ENCODE measurements at places on chromosomes 7 and 10.

DNA sequence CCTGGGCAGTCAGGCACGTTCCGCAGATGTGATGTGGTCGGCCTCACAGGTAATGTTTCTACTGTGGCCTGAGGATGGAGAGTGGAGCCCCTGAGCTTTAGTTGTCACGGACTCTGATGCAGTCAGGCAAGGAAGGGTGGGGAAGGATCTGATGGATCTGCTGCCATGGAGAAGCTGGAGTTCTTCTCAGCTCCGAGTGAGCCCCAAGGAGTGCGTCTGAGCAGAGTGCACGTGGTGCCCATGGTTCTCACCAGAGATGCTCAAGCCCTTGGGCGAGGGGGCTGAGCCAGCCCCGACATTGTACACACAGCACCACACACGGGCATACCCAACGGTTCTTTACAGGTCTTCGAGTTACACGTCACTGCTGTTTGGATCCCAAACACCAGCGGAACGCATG lies 192.5 kb downstream of the EBF3 start:
- DNase-seq, result peak; percentile 22

DNA sequence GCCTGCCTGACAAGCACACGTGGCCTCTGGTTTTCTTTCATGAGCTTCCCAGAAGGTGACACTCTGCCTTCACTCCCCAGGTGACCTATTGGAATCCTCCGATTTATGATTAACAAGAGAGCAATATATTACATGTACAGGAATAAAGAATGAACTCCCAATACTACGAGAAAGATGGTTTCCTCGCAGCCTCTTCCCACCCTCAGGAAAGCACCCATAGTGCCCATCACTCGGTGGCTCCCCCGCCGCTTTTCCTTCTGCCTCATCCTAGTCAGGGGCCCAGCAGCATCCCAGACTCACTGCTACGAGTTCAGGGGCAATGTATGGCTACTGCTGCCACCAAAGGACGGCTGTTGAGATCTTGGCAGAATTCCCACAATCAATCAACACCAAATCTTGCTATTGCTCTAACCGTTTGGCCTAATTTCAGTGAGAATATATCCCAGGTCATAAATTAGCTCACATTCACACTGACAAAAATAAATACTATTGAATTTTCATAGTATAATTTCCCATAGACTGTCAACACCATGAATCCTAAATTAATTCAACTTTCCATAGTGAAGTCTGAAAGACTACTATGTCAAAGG lies 196.3 kb downstream of the TNS3 start:
- DNase-seq, result no peak

DNA sequence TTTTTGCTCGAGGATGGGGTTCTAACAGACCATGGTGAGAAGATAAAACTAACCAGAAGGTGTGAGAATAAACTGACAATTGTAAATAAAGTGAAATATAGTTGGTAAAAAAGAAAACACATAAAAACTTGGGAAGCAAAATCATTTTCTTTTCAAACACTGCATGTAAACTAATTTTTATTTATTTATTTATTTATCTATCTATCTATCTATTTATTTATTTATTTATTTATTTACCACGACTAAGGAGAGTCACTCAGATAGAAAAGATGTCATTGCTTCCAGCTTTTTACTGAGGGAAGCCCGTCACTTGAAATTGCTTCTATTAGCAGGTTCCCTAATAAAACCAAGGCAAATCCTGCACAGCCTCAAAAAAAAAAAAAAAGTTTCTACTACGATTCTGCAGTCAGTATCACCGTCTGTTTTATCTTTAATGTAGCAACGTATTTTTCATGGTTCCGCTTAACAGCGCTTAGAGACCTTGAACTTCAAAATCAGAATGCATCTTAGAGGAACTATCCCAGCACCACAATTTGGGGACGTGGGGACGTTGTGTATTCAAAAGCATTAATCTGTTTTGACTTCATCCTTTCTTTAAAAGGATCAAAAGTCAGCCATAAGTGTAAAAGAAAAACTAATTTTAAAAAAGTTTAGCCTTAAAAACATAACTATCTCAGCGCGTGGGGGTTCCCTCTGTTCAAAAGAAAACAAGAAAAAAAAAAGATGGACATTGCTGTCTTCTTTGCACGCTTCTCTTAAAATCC lies 33.3 kb upstream of the EBLN1 start:
- DNase-seq, result no peak

DNA sequence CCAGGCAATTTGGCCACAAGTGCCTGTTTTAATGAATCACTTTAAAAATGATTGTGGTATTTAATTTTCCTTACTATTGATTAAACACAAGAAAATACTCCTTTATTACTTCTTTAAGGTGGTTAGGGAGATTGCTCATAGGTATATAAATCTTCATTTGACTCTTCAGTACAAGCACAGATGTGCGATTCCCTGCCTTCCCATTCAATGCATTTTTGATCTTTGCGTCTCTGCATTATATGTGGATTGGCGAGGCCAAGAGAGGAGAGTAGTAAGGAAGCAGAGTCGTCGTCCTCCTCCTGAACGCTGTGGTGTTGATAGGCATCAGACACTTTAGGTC lies 683.7 kb downstream of the LRMDA start:
- DNase-seq, result no peak

GRCh38 chr10:119283387-119283786 lies 76.0 kb downstream of the GRK5 start:
- DNase-seq, result no peak

- DNase-seq, result no peak
Observed at GRCh38 chr10:110723224-110723891, 79.2 kb downstream of the RBM20 start.

GRCh38 chr7:100817097-100817496 lies 10.2 kb downstream of the EPHB4 start:
- DNase-seq, result no peak

- DNase-seq, result no peak
Observed at GRCh38 chr7:28879105-28879504, 79.0 kb downstream of the TRIL start.

- no peak for DNase-seq
Observed at GRCh38 chr7:46357290-46357689, 436.2 kb upstream of the IGFBP3 start.

DNA sequence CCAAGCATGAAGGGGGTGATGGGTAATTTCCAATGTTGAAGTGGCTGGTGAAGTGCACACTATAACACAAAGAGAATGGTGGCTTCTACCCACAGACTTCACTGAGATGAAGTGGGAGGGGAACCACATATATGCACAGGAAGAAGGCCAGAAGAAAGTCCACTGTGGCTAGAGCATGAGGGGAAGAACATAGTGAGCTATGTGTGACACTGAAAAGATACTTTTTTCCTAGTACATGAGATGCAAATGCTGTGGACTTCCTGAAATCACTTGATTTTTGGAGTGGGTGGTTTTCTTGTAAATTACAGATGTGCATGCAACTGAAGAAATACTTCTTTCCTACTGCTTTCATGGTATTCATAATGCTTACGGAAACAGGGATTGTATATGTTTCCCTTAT lies 115.6 kb upstream of the PHYHIPL start:
- no peak for DNase-seq

DNA sequence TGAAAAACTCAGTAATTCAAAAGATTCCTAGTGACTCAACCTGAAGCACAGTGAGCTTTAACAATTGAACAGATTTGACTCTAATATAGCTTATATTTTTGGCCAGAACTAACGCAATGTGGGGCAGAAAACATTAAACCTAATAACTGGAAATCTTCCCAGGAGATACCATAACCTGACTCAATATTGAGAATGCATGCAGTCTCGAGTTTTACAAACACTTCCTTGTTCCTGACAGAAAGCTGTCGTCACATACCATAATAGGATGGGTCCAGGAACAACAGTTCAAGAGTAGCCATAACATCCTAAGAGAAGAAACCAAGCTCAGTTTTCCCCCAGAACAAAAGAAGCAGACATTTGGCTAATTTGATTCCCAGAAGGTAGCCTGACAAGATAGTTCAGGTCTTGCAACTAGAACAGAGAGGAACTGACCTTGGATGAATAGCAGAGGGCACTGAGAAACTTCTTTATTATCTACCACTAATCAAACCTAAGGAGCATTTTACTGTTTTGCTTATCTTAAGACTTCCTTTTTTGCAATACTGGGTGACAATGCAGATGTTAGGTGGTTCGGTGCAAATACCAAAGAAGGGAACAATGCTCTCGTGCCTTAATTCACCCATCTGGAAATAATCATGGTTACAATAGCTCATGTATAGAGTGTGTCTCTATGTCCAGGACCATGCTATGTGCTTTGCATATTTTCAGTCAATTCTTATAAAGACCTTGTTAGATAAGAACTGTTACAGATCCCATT lies 38.6 kb upstream of the ACSL5 start:
- no peak for DNase-seq

GRCh38 chr10:33252794-33253203 lies 81.7 kb downstream of the NRP1 start:
- DNase-seq, result no peak

DNA sequence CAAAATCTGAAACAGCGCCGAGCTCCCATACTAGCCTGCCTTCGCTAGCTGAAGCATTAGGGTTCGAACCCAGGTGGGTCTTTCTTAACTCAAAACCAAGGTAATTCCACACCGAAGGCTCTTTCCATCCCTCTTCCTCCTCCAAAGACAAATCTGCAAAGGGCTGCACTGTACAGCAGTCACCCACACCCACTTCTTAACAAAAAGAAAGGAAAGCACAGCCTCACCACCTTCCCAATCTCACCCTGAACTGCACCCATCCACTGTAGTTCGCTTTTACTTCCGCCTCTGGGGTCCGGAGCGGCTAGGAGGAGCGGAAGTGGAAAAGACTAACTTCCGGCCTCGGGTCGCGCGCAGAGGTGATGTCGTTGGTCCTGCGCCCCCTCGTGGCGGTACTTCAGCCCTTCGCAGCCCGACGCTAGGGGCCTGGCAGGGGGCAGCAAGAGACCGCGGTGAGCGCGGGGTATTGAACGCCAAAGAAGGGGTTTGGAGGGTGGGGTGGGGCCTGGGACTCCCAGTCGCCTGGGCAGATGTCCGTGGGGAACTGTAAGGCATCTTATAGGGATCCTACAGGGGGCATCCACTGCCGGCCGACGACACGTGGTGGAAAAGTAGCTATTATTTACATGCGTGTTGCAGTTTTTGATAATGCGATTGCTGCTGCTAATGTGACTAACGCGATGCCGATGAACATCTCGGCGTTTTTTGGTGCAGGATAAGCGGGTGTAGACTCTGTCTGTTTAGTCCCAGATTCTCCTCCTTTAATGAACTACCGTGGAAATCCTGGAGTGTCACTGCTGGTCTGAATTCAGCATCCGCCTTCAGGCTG lies at the start of gene MTERF1:
Gene MTERF1, minus strand, starts transcription at position 290 of the 829 bp plus-strand sequence. CDS start 619 bp downstream, outside the sequence.
- DNase-seq, result peak; percentile 94

GRCh38 chr10:3950676-3951275 lies 165.8 kb upstream of the KLF6 start:
- no peak for DNase-seq

- DNase-seq, result peak; percentile 92
Observed at GRCh38 chr10:17787087-17787961, 21.8 kb upstream of the MRC1 start.

GRCh38 chr7:11835260-11835659 lies 3.3 kb upstream of the THSD7A start:
- no peak for DNase-seq

GRCh38 chr10:128081720-128082119 lies 44.5 kb downstream of the MKI67 start:
- no peak for DNase-seq

- DNase-seq, result peak; percentile 58
Observed at GRCh38 chr10:97648562-97649404, 8.3 kb downstream of the PI4K2A start.

- no peak for DNase-seq
Observed at GRCh38 chr10:108631332-108631731, 1292.0 kb downstream of the XPNPEP1 start.

GRCh38 chr7:73461782-73462285 lies 28.3 kb downstream of the FZD9 start:
- no peak for DNase-seq

DNA sequence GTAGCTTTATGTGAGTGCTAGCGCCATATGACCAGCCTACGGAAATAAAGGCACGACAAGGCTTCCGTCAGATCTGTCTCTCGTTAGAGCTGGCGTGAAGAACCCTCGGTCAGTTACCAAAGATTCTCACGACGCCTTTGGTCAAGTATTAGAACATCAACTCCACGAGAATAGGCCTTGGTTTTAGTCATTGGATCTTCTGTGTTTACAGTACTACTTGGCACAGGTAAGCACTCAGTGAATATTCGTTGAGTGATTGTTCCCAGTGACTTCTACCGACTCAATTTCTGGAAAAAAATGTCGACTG lies 316 bp downstream of the RBM48 start:
- no peak for DNase-seq

DNA sequence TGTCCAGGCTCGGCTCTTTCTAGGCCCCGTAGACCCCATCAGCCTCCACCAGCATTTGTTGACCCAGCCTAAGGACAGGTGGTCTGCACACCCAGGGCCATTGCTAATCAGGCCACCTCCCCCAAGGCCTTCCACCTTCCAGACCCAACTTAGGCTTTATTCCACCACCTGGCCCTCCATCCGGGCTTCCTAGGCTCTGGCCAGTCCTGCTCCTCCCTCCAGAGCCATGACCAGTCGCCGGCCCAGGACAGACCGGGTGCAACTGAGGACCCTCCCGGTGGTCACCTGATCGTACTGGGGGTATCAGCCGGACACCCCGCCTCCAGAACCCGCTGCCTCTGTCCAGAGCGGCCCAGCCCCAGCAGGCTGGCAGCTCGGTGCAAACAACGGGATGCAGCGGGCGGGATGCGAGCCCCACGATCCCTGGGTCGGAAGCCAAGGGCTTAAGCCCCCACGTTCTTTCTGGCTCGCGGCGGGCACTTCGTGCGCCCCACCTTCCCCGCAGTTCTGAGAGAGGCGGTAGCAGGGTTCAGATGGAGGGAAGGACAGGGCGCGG lies 545 bp downstream of the NACAD start:
- DNase-seq, result no peak

DNA sequence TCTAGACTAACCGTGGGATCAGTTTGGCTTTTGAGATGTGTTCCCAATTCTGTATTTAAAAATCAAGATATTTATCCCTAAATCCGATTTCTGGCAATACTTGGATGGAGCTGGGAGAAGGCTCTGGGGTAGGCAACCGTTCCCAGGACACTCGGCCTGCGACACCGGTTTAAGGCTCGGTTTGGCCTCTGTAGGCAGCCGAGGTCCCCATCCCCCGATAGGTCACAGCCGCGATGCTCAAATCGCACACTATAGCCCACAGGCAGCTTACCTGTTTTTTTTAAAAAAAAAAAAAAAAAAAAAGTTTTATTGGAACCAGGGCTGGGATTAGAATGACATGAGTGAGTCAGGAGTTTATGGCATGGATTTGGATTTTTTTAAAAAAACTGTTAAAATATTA lies 729 bp upstream of the TAF3 start:
- DNase-seq, result no peak
